NCI-H526 (cell line): ENCODE measurements at places on chromosomes 12 and 14.

DNA sequence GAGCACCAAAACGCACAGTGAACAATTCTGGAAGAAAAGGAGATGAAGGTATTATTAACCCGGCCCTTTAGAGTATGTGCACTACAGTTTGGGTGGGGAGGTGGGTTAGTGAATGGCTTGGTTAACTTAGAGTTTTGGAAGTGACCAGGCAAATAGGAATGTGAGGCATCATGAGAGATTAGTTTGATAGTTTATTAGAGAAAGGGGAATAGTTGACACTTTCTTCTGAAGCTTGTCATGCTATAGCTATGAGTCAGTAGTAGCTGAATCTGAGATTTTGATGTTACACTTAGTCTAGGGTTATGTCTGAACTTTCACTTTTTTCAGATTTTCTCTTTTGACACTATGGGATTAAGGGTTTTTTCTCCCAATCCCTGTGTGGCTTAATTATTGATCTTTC lies 567.2 kb downstream of the SNAPC1 start:
- DNase-seq: no peak

- no peak for DNase-seq
Observed at GRCh38 chr12:50111395-50111692, 692 bp upstream of the COX14 start.

DNA sequence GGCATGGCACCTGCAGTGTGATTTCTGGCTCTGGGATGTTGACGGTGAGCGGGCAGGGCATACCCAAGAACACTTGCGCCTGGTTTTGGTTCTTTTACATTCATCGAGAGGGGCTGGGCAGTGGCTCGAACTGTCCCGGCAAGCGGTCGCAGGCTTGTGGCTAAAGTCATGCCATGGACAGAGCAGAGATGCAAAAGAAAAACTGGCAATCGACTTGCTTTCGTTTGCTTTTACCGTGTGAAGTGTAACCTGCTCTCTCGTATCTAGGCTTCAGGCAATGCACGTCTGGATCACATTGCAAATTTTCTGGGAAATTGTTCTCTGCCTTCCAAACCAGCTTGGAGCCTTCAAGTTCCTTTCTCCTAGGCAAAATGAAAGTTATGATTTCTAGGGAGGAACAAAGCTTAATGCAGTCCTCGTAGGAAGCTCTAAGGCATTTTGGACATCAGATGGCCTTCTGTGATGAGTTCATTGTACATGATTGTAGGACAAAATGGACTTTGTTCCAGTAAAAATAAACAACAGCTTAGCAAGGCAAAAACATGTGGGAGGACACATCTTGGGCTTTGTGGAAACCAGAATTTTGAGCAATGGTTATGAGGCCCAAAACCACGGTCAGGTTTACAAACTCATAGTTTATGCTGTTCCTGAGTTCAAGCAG lies 18.3 kb downstream of the ADGRD1 start:
- no peak for DNase-seq

DNA sequence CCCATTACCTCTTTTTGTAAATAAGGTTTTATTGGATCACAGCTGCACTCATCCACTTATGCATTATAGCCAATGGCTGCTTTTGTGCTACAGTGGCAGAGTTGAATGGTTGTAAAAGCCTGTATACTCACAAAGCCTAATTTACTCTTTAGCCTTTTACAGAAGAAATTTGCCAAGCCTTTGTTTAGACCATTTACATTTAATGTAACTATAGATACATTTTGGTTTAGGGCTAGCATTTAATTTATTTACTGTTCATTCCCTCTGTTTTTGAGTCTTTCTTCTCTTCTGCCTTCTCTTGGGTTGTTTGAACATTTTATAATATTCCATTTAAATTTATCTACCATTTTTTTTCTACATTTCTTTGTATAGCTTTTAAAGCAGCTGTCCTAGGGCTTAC lies 217.1 kb upstream of the AMIGO2 start:
- DNase-seq: no peak

DNA sequence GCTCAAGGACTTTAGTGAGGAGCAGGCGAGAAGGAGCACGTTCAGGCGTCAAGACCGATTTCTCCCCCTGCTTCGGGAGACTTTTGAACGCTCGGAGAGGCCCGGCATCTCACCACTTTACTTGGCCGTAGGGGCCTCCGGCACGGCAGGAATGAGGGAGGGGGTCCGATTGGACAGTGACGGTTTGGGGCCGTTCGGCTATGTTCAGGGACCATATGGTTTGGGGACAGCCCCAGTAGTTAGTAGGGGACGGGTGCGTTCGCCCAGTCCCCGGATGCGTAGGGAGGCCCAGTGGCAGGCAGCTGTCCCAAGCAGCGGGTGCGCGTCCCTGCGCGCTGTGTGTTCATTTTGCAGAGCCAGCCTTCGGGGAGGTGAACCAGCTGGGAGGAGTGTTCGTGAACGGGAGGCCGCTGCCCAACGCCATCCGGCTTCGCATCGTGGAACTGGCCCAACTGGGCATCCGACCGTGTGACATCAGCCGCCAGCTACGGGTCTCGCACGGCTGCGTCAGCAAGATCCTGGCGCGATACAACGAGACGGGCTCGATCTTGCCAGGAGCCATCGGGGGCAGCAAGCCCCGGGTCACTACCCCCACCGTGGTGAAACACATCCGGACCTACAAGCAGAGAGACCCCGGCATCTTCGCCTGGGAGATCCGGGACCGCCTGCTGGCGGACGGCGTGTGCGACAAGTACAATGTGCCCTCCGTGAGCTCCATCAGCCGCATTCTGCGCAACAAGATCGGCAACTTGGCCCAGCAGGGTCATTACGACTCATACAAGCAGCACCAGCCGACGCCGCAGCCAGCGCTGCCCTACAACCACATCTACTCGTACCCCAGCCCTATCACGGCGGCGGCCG lies 1.1 kb downstream of the PAX9 start:
- peak; percentile 82 for DNase-seq

GRCh38 chr12:47560415-47560814 lies 145.4 kb downstream of the RPAP3 start:
- DNase-seq: no peak
